ENCODE measurements at places on chromosomes 12 and 14. TPM values are rescaled to one million over a fixed set of nuclear protein-coding genes. Genes with fewer than 3 reads are reported as not detected.
A peak's percentile ranks its signal among the peaks of the same experiment; 100 is the strongest.

DNA sequence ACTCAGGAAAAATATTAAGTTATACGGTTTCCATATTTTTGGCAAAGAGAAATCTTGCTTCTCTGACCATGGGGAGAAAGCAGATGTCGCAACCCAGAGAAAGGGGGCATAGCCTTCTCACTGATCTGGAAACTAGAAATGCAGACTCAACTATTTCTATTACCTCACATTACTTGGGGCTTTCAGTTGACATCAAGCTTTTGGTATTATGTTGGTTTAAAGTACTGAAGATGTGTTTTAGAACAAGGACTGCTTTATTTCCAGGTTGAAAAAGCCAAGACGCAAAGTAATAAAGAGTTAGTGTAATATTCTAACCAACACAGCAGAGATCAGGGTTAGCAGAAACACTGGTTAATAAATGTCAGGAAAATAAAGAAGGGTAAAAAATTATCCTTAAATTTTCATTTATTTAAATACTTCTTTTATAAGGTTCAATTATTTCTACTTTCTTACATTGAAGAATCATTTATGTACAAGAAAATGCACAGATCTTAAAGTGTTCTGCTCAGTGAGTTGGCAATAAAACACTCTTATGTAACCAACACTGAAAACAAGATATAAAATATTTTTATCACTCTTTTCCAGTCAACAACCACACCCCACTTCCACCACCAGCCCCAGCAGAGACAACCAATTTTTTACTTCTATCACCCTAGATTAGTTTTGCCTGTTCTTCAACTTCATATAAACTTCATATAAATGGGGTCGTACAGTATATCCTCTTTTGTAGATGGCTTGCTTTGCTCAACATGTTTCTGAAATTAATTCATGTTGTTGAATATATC is 26.0 kb downstream of the DCP1B start:
- peaks cover 14% of the 10 kb centered on the region for H3K4me1 ChIP-seq
- no peak overlapping the region for H3K27ac ChIP-seq
- no peak overlapping the region for H3K4me3 ChIP-seq
- no peak for DNase-seq
- no peaks in the 10 kb centered on the region for H3K36me3 ChIP-seq

GRCh38 chr12:34399631-34400410 is 377.5 kb downstream of the ALG10 start:
- peak; percentile 48 for DNase-seq
- no peak overlapping the region for H3K27ac ChIP-seq
- H3K27me3 ChIP-seq, result no peaks in the 10 kb centered on the region
- H3K4me3 ChIP-seq, result no peak overlapping the region
- no peaks in the 10 kb centered on the region for H3K4me1 ChIP-seq
- H3K36me3 ChIP-seq, result no peaks in the 10 kb centered on the region

- peaks cover 94% of the 10 kb centered on the region for H3K27me3 ChIP-seq
- H3K4me3 ChIP-seq, result peak overlapping the region; percentile 52
- peaks cover 13% of the 10 kb centered on the region for H3K4me1 ChIP-seq
- peak overlapping the region; percentile 91 for H3K27ac ChIP-seq
- no peaks in the 10 kb centered on the region for H3K36me3 ChIP-seq
- peak; percentile 69 for DNase-seq
These were observed 1.2 kb downstream of the NKX2-1 start for GRCh38 chr14:36518586-36519430.

DNA sequence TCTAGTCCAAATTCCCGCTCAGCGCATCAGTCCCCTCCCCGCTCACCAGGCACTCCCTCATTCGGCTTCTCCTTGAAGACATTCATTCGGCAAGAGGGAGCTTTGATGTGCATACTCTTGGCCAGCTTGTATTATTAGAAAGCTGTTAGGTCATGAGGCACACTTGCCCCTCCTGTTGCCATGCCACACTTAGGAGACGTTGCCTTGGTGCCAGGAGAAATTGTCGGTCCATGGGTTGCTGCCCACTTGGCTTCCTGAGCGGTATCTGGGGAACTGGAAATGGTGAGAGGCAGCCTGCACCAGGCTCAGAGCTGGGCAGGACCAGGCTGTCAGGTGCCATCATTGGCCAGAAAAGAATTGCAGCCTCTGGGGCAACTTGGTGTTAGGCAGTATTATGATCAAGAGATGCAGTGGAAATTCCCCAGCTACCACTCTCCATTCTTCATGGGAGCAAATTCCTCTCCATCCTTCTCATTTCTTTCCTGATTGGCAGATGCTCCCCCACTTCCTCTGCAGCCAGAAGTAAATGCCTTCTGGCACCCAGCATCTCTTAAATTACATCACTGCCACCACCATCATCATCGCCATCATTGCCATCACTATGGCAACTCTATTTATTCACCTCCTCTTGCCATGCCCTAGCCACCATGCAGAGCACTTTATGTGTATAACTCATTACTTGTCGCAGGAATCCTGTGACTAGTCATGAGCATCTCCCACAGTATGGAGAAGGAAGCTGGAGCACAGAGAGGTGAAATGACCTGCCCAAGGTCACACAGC is 12.4 kb downstream of the CABP1 start:
- no peak overlapping the region for H3K4me3 ChIP-seq
- H3K36me3 ChIP-seq, result no peaks in the 10 kb centered on the region
- peaks cover 5% of the 10 kb centered on the region for H3K4me1 ChIP-seq
- no peak overlapping the region for H3K27ac ChIP-seq
- H3K27me3 ChIP-seq, result peaks cover 4% of the 10 kb centered on the region

DNA sequence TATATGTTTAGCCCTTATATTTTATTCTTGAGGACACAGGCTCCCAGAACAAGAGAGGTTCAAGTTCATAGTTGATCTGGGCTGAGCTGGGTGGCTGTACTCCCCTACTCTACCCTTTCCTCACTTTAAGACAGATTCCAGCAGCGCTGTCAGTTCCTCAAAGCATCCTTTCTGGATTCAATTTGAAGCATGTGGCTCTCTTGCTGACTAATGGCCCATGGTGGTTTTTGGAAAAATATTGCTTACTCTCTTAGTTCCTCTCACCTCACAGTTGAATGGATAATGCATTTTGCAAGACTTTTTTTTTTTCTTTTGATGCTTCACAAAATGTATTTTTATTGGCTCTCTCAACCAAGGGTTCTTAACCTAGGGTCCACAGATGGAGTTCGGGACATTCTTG is 4.1 kb downstream of the PELI2 start:
- DNase-seq, result no peak
- H3K4me1 ChIP-seq, result peaks cover 35% of the 10 kb centered on the region
- H3K27me3 ChIP-seq, result no peaks in the 10 kb centered on the region
- H3K36me3 ChIP-seq, result no peaks in the 10 kb centered on the region

- no peak overlapping the region for H3K4me3 ChIP-seq
- no peaks in the 10 kb centered on the region for H3K36me3 ChIP-seq
- no peaks in the 10 kb centered on the region for H3K4me1 ChIP-seq
These were observed 1083.8 kb downstream of the FLRT2 start for GRCh38 chr14:86613786-86614185.

DNA sequence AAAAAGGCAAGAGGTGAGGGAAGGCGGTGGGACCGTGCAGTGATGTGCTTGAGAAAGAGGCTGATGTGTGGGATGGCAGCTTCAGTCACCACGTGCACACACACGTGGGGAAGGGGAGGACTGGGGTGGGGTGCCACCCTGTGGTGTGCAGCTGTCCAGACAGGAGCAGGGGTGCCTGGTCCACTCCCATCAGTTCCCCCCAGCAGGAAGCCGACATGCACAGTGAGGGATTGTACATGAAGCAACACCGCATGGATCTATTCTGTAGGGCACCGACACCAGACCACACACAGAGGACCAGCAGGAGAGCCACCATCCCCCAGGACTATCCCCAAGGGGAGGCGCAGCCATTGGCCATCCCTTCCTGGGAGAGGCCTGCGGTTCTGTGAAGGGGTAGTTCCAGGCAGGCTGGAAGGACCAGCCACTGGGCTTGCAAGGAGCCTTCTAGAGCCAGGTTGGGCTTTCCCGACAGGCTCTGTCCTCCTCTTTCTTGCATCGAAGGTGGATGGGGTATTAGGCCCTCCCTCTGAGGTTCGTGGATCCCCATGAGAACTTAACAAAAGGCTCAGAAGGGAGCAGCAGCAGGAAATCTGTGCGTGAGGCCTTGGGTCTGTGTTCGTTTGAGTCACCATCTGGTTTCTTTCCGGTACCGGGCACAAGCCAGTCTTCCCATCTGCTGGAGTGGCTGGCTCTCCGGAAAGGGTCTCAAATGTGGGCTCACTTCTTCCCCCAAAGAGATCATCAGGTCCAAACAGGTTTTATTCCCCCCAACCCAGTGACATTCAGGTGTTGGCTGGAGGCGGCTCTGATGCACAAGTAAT is 59.8 kb downstream of the PLEKHG3 start:
- H3K4me3 ChIP-seq, result peak overlapping the region; percentile 5
- no peaks in the 10 kb centered on the region for H3K36me3 ChIP-seq
- H3K27me3 ChIP-seq, result no peaks in the 10 kb centered on the region
- no peak for DNase-seq
- peak overlapping the region; percentile 9 for H3K27ac ChIP-seq
- peaks cover 29% of the 10 kb centered on the region for H3K4me1 ChIP-seq

DNA sequence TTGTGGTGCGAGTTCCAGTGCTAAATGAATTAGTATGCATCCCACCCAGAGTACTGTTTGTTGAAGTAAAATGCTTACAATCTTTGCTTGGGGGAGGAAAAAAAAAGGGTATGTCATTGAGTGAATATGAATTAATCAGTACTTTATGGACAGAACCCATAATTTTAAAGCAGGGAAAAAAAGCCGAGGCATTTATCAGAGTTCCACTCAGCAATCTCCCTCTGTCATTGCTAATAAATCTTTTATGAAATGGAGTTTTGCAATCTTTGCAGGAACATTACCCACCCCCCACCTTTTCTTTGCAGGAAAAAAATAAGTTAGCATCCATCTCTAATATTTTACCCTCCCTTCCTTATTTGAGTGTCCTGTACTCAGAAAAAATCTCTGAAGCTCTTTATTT is 127.9 kb upstream of the TMPO start:
- H3K4me3 ChIP-seq, result no peak overlapping the region
- no peak for DNase-seq
- no peaks in the 10 kb centered on the region for H3K4me1 ChIP-seq
- no peaks in the 10 kb centered on the region for H3K36me3 ChIP-seq
- no peak overlapping the region for H3K27ac ChIP-seq
- H3K27me3 ChIP-seq, result peaks cover 8% of the 10 kb centered on the region

- no peak for DNase-seq
- H3K4me1 ChIP-seq, result no peaks in the 10 kb centered on the region
- H3K27ac ChIP-seq, result no peak overlapping the region
These were observed 22.3 kb upstream of the PLXNC1 start for GRCh38 chr12:94126067-94126466.

GRCh38 chr12:79658221-79658620 is 32.5 kb downstream of the PAWR start:
- H3K4me1 ChIP-seq, result peaks cover 4% of the 10 kb centered on the region
- H3K36me3 ChIP-seq, result no peaks in the 10 kb centered on the region
- no peak overlapping the region for H3K27ac ChIP-seq
- H3K4me3 ChIP-seq, result no peak overlapping the region

DNA sequence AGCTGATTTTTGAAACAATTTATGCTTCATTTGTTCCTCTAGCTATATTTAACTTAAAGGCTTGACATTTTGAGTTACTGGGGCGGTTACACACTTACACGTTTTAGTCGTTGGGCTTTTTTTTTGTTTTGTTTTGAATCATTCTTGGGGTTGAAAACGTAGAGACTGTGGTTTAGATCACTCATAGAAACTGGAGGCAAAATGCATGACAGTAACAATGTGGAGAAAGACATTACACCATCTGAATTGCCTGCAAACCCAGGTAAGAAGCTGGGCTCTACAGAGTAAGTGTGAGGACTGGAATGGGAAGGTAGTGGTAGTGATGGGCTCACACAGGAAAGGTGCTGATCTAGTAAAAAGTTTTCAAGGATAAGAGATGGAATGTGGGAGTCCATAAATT is at the start of gene CLEC2D:
CLEC2D (plus strand) TSS at position 180 of the 400 bp plus-strand sequence; CDS start at position 202, 22 bp downstream.
- peak within 1 kb of the TSS; percentile 23 for H3K4me3 ChIP-seq
- H3K27ac ChIP-seq, result no peak within 1 kb of the TSS
- peaks cover 8% of the 10 kb centered on the region for H3K4me1 ChIP-seq
- no peak for DNase-seq
- H3K27me3 ChIP-seq, result no peaks in the 10 kb centered on the region
- H3K36me3 ChIP-seq, result peaks cover 8% of the 10 kb centered on the region

DNA sequence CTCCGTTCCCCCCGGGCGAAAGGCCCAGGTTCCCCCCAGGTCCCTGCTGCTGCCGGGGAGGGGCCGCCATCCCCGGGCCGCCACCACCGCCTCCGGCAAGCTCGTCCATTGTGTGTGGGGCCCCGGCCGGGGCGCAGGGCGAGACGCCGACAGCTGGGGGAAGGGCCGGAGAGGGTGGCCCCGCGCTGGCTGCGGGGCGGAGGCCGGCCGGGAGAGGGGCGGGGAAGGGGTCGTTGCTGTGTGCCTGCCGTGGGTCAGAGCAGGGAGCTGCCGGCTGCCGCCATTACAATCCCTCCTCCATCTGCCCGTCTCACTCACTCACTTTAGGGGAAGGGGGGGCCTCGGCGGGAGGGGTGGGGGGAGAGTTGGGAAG is at the start of gene STRN3:
STRN3 (minus strand) TSS at position 303 of the 373 bp plus-strand sequence; CDS start at position 109, 194 bp downstream.
- DNase-seq, result no peak
- peak within 1 kb of the TSS; percentile 78 for H3K4me3 ChIP-seq
- no peaks in the 10 kb centered on the region for H3K27me3 ChIP-seq
- H3K36me3 ChIP-seq, result no peaks in the 10 kb centered on the region
- H3K4me1 ChIP-seq, result peaks cover 22% of the 10 kb centered on the region
- H3K27ac ChIP-seq, result peak within 1 kb of the TSS; percentile 97

GRCh38 chr14:21880918-21881317 is 207.3 kb upstream of the OR4E1 start:
- no peaks in the 10 kb centered on the region for H3K36me3 ChIP-seq
- H3K27me3 ChIP-seq, result no peaks in the 10 kb centered on the region
- H3K4me1 ChIP-seq, result no peaks in the 10 kb centered on the region
- H3K4me3 ChIP-seq, result no peak overlapping the region
- H3K27ac ChIP-seq, result no peak overlapping the region
- DNase-seq, result no peak

DNA sequence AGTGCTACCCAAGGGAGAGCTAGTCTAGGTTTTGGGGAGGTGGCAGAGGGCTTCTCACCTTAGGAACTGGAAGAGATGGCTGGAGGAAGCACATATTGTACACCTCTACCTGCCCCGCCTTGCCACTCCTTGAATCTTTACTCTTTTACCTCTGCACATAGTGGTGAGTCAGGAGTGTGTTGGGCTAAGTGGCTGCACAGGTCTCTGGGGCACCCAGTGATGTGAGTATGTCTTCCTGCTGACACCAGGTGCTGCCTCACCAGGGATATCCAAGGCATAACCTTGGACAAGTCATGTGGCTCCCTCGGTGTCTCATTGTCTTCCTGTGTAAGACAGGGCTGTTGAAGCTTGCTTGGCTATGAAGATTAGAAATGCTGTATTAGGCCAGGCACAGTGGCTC is 19.8 kb upstream of the CABP1 start:
- DNase-seq, result no peak
- no peaks in the 10 kb centered on the region for H3K36me3 ChIP-seq
- no peaks in the 10 kb centered on the region for H3K4me1 ChIP-seq
- H3K27me3 ChIP-seq, result peaks cover 20% of the 10 kb centered on the region

The MYF5 gene
- not detected for total RNA-seq

The RTRAF gene
- 104 TPM for total RNA-seq

The RAB3IP gene
- 29.6 TPM for total RNA-seq

The NR4A1 gene
- 67.0 TPM for total RNA-seq

The CMA1 gene
- 1.4 TPM for total RNA-seq
